HT1080 (cell line): ENCODE measurements at places on chromosomes 7 and 10.
A peak's percentile ranks its signal among the peaks of the same experiment; 100 is the strongest.

GRCh38 chr7:148701414-148701813, 2.7 kb downstream of the CUL1 start:
- DNase-seq: no peak

- DNase-seq: no peak
Measured at GRCh38 chr7:74584160-74584954, 73.2 kb upstream of the GTF2I start.

DNA sequence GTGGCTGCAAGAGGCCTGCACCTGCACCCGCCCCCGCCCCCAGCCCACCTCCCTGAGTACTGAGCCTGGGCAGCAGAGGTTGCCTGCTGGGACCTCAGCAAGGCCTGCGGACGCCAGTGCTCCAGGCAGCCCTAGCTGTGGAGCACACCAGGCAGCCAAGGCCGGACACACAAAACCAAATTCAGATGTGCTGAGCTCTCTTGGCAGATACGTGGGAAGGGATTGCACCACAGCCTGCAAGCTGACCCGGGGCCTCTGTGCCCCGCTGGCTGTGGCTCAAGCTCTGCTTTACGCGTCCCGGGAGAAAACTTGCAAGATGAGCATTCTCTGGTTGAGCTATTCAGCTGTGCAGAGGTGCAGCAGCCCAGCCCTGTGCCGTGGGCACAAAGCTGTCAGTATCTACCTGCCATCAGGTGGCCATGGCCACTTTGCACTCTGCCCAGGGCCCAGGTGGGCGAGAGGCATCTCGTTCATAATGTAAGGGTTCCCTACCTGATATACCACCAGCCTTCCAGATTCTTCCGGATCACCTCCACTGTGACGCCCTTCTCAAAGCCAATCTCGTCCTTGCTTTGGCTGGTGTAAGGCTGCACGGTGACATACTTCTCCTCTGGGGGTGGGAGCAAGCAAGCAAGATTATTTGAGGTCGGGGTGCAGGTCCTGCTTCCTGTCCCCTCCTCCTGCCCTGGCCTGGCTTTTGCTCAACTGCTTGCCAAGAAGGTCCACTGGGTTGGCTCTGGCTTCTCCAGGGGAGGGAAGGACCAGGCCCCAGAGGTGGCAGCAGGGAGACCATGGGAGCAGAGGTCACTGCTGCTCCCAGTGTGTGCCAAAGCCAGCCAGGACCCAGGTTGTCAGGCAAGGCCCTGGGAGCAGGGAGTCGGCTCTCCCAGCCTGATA, 123.4 kb downstream of the NEURL1 start:
- DNase-seq: no peak

- DNase-seq: no peak
Measured at GRCh38 chr10:113442336-113442735, 110.5 kb upstream of the HABP2 start.

- DNase-seq: peak; percentile 19
Measured at GRCh38 chr10:112952282-112953173, 2.5 kb downstream of the TCF7L2 start.

- DNase-seq: no peak
Measured at GRCh38 chr7:51249991-51250390, 66.6 kb downstream of the COBL start.

DNA sequence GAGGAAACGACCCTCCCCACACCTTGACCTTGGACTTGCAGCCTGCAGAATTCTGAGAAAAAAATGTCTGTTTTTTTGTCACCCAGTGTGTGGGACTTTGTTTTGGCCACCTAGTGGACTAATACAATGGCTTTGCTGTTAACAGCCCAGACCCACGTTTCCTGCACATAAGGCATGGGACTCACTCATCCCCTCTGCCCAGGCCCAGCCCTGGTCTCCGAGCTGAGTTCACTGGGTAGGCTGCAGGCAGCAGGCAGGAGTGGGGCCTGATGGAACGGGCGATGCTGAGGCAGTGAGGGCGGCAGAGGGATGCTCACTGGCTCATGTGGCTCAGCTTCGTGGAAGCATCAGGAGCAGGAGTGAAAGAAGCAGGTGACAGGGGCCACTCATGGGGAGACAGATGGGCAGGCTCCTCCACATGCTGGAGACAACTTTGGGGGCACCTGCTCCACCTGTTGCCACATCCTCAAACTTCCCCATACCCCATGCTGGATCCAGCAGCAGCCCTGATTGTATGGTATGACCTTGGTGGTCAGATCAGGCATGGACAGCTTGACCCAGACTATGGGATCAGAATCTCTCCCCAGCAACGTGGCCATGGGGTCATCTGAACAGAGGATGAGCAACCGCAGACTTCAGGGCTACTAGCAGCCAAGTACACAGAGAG, 65.8 kb upstream of the ANTXRL start:
- DNase-seq: no peak

GRCh38 chr7:157028199-157028903, 17.9 kb upstream of the MNX1 start:
- DNase-seq: no peak

DNA sequence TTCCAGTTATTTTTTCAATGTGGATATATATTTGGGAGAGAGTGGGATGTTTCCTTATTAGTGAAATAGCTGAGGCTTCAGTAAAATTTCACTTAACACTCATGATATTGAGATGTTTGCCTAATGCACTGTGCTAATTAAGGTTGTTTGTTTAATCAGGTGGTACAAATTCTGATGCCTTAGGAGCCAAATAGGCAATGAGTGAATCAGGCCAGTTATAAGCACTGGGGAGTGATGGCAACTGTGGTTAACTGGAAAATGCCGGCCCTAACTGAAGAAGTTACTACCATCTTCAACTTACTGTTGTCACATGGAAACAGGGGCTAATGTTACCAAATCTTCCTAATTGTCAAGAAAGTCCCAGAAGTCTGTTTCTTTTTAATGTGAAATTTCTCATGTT, 32.0 kb downstream of the VCL start:
- DNase-seq: no peak

DNA sequence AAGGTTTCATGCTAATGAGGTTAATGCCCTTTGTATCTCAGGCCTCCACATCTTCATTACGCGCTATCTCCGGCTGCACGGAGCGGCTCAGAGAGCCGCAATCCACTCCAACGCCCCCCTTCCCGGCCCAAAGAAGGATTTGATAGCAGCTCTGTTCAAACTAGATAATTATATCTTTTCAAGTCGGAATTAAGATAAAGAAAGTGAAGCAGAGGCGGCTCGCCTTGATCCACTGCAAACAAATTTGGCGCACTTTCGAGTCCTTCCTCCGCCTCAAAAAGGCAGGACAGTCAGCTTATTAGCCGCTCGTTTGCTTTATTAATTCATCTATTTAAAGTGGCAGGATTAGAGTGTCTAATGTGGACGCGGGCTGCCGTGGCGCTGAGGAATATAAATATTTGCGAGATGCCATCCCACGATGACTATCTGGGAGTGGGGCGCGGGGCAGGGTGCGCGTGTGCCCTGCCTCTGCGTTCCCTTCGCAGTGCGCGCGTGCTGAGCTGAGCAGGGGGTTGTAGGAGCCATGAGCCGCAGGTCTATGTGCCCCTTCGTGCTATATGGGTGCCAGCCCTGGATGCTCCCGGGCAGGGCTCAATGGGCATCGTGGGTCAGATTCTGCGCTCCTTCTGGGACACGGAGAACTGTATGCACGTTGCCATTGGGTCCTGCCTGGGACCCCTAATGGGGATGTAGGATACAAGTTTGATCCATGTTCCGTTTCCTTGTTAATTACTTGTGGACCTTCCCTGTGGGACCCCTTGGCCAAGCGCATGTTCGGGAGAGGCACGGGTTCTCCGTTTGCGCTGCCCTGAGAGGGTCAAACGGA, 9.0 kb downstream of the EMX2 start:
- DNase-seq: no peak

DNA sequence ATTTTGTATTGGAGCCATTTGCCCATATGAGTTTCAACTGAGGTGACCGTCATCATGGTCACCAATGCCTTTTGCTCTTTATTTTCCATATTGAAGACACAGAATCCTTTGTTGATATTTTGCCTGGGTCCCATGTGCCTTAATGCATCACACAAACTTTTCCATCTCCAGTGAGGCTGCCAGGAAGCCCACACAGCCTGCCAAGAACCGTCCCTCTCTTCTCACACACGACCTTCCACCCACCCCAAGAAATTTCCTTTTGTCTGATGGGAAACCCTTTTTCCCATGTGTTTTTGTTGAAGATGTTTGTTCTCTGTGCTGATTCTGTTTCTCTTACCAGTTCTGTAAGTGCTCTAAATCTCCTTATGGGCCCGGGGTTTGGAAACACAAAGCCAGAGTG, 168.9 kb downstream of the CSTF2T start:
- DNase-seq: no peak

GRCh38 chr7:41375582-41375981, 327.3 kb downstream of the INHBA start:
- DNase-seq: no peak

- DNase-seq: no peak
Measured at GRCh38 chr7:157814931-157815705, 478.3 kb downstream of the DNAJB6 start.

DNA sequence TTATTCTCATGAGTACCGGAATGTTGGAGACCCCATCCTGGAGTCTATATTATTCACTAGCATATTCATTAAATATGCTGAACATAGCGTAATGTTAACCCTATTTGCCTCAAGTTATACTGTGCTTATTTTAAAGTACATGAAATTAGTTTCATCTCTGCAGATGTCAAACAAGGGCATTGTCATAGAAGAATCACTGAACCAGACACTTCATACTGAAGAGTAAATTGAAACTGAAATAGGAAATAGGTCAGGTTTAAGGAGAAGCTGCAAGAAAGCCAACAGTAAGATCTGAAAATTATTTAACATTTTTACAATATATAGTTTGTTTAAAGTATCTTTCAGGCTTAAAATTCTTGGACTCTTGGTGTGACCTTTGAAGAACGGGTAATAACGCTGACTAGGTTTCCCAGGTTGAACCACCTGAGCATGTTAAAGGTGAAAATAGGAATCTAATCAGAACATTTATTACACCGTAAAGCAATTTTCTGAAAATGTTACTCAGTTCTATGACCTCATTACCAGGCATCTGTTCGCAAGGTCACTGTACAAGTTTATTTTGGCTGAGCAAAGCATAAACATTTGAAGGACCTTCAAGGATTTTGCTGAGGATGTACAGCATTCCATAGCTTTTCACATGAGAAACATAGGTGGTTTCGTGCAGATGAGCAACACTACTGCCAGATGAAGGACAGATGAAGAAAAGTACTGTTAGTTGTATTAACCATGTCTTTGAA, 82.7 kb downstream of the REEP3 start:
- DNase-seq: no peak

DNA sequence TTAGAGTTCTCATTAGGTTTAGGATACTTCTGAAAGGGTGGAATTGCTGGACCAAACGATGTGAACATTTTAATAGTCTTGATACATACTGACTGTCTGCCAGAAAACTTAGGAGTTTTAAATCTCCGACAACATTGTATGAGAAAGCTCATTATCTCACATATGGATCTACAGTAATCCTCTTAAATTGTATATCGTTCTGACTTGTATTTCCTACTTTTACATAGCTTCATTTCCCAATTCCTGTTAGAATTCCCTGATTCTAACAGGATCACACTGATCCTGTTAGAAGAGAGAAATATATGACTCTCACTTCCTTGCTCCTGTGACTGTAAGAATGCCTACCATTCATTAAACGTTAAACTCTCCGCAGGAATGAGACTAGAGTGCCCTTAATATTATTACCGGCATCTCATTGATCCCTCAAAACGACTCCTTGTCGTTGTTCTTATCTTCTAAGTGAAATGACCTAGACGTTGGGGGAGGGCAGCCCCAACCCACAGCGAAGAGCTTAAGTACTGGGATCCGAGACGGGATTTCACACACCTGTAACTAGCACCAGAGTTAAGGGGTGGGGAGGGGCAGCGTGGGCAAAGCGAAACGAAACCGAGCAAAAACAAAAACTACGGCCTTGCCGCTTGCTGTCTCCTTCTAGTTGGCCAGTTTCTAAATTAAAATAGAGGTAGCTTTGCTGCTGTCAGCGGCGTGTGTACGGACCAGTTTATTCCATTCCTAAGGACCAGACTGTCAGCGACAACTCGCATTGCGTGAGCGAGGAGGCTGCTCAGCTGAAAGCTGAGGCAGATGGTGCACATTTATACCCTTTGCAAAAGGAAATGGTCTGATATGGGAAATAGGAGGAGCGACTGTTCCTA, 678 bp upstream of the TMEM106B start:
- DNase-seq: no peak

DNA sequence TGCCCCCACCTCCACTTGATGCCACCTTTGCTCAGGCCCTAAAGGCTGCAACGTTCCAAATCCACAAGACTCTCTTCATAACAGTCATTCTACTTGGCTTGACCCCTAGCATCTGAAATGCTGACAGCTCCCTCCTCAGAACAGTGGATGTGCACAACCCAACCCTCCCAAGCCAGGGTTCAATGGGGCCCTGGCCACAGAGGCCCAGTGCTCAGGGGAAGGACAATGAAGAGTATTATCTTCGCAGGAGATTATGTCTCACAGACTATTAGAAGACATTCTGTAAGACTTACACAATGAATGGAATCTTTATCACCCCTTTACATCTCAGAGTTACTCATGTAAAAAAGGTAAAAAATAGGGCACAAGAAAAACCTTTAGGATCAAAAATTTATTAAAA, 20.4 kb downstream of the ERCC6 start:
- no peak for DNase-seq

DNA sequence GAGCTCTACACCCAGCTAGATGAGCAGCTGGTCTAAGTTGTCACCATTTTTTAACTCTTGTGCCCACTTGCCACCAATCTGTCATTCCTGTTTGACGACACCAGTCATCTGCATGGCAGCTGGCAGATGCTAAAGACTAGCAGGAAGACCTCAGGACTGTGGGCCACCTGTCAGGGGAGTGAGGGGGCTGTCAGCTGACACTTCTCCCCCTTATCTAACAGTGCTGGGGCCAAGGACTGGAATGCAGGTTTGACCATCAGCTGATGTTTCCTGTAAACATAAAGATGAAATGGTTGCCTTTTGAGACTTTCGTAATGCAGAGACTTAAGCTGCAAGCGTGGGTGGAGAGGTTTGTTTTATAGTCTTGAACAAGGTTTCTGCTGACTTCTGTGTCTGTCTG, 93.5 kb downstream of the WNT2 start:
- no peak for DNase-seq

DNA sequence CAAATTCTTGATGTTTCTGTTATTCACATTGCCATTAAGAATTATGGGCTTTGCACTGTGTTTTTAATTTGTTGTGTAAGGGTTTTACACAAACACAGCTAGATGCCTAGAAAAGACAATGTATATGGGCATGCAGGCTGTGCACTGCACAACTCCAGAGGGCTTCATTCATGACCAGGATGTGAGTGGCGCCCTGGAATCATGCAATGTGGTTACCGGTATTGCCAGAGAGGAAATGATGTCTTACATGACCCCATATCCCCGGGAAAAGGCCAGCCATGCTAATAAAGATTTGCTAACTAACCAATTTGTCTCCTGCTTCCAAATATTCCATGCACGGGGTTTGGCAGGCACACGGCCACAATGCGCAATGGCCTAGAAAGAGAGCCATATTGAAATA, 16.9 kb downstream of the KCNMA1 start:
- peak; percentile 84 for DNase-seq

DNA sequence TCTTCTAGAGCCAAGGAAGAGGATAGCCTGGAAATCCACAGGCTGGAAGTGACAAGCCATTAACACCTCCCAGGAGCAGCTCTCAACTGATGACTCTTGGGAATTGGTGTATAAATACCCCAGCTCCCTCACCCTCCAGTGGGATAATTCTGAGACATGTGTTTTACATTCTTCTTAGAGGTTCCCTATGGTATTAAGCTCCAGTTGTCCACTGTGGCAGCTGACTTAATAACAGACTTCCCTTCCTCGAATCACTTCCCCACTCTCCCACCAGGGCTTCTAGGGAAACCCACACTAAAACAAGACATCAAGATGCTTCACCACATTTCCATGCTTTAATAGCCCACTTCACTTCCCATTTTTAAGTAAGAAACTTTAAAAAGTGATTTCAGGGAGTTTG, 47.2 kb downstream of the FAM107B start:
- DNase-seq: no peak
